ENCODE measurements at places on chromosomes 3 and 15.

DNA sequence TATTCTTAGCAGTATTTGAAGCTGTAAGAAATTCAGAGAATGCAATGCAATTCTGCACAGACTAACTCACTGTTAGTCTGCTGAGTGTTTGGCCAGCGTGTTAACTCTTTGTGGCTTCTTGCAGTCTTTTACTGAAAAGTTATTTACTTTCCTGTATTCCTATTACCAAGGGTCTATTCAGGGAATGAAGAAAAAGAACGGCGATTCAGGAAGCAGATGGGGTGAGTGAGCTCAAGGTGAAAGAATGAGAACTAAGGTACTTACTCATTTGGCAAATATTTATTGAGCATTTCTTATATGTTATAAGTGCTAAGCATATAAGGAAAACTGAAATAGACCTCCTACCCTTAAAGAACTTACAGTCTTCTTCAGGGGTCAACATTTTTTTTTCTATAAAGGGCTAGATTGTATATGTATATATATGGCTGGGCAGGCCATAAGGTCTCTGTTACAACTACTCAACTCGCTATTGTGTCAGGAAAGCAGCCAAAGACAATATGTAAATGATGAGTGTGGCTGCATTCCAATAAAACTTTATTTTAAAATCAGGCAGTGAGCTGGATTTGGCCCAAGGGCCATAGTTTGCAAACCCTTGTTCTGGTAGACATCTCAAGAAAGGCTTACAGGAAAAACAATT lies 271.9 kb upstream of the GADL1 start:
- DNase-seq, result peak; percentile 90

DNA sequence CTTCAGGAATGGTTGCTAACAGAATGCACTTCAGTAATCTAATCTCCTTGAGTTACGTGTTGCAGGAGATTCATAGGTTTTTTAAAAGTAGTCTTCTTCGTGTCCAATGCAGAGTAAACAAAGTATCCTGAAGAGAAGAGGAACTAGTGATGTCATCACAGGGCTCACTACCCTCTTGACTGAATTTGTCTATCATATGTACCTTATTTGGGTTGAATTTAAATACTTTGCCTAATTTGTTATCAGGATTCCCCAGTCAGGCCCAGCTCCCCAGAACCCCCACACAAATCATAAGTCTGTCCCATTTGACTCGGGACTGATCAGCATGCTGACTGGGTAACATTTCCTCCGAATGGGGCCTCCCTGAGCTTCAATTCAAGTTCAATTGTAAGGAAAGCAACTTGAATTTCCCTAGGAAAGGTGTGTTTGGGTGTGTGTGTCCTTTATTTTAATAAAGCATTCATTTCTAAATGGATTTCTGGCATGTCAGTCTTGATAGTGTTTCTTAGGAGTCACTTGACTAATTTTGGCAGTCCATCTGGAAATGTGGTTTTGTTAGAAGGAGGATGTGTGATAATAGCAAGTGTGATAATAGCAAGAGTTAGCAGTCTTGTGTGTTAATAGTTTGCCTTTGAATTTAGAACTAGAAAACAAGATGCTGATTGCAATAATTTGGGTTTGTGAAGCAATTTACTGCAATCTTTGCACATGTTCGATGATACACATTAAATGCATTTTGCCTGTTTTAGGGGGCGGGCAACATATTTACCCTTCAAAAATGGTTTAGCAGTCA lies 21.9 kb downstream of the OXNAD1 start:
- peak; percentile 52 for DNase-seq

GRCh38 chr3:44329946-44330345 lies 8.6 kb upstream of the TCAIM start:
- no peak for DNase-seq

- peak; percentile 79 for DNase-seq
Observed at GRCh38 chr15:73240866-73241499, 127.8 kb downstream of the HCN4 start.

- DNase-seq, result no peak
Observed at GRCh38 chr3:25355034-25355885, 72.8 kb upstream of the RARB start.

Measured in cardiac fibroblast (primary cell).